ENCODE measurements at places on chromosomes 1 and 21. TPM values are rescaled to one million over a fixed set of nuclear protein-coding genes. Genes with fewer than 3 reads are reported as not detected.
A peak's percentile ranks its signal among the peaks of the same experiment; 100 is the strongest.

DHRS3 gene
- polyA plus RNA-seq = 74.3 TPM

TFF2 gene
- not detected for polyA plus RNA-seq

GJA8 gene
- polyA plus RNA-seq = not detected

RAP1GAP gene
- polyA plus RNA-seq = not detected

SUCO gene
- polyA plus RNA-seq = 8.2 TPM

LCE3D gene
- not detected for polyA plus RNA-seq

CGN gene
- not detected for polyA plus RNA-seq

CLDN19 gene
- polyA plus RNA-seq = not detected

NCAM2 gene
- polyA plus RNA-seq = not detected

GRCh38 chr1:156448134-156448967 lies 52.2 kb downstream of the MEF2D start:
- no peaks in the 10 kb centered on the region for H3K36me3 ChIP-seq
- no peak overlapping the region for H3K27ac ChIP-seq
- no peak overlapping the region for H3K4me3 ChIP-seq
- DNase-seq = no peak
- peaks cover 10% of the 10 kb centered on the region for H3K27me3 ChIP-seq

DNA sequence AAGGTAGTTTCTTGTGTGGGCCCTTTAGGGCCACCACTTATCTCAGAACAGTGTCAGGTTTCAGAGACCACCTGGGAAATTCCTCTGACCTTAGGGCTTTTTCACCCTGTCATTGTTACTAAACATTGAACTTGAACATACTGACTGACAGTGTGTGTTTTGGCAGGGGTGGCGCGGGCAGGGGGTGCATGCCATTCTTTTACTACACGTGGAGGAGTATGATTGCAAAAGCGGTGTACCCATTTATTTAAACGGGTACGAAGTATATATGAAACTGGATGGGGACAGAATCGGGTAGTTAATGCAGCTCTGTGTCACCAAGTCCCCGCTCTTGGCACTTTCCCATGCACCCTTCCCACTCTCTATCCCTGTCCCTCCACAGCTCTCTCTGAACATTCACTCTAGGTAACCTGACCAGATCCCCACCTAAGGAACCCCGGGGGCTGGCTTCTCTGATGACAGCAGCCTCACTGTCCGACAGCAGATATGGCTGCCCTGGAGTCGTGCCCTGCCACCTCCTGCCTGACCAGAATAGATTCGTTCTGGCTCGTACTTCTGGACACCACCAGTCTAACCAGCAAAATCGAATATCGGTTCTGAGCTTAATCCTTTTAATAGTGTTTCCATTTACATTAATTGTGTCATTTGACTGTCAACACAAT lies 51.3 kb downstream of the NFASC start:
- H3K36me3 ChIP-seq = no peaks in the 10 kb centered on the region
- H3K27ac ChIP-seq = no peak overlapping the region
- peaks cover 9% of the 10 kb centered on the region for H3K27me3 ChIP-seq
- no peak overlapping the region for H3K4me3 ChIP-seq

DNA sequence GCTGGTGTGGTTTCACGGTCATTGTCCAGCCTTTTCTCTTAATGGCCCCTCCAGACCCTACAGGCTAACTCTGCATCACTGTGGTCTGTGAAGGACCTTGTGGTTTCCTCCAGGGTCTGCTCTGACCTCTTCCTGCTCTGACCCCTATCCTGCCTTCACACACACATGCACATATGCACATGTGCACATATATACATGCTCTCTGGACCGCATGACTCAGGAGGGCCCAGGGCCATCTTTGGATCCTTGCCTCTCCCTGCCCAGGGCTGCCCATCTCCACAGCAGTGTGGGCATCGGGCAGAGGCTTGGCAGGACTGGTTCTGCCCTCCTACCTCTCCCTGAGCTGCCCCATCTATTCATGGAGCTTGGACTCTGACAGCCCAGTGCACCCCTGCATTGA lies 510.9 kb downstream of the PTPRU start:
- no peak overlapping the region for H3K4me3 ChIP-seq
- H3K4me1 ChIP-seq = no peaks in the 10 kb centered on the region
- no peak for DNase-seq
- H3K27ac ChIP-seq = no peak overlapping the region
- H3K27me3 ChIP-seq = peaks cover 4% of the 10 kb centered on the region

DNA sequence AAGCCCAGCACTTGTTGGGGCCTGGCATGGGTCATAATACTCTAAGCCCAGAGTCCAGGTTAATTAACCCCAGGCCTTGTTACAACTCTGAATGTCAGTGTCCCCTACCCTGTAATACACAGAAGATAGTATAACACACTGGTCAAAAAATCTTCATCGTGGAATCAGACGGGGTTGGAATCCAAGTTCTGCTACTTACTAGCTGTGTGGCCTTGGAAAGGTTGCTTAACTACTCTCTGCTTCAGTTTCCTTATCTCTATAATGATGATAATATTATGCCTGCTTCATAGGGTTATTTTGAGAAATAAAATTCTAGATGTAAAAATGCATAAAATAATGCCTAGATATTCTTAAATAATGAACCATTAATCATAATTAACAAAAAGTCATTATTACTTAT lies 77.8 kb upstream of the CTTNBP2NL start:
- H3K27ac ChIP-seq = no peak overlapping the region
- no peak for DNase-seq
- no peaks in the 10 kb centered on the region for H3K4me1 ChIP-seq
- no peaks in the 10 kb centered on the region for H3K36me3 ChIP-seq

DNA sequence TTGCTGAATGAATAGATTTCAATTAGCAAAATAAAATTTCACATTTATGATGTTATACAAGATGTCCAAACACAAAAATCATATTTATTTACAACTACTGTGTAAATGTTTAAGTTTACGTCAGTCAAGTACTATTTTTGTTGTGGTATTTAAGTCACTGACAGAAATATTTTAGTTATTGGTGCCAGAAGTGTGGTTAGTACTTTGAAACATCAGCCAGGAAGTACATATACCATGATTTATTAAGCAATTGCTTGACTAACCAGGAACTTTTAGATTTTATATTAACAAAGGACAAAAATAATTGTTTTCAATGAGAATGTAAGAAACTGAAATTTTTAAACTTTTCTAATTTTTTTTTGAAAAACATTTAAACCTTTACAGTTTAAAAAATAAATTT lies 2.4 kb upstream of the FCRL4 start:
- DNase-seq = no peak
- no peaks in the 10 kb centered on the region for H3K36me3 ChIP-seq
- H3K27me3 ChIP-seq = no peaks in the 10 kb centered on the region
- no peak overlapping the region for H3K27ac ChIP-seq

GRCh38 chr1:204262506-204263253 lies 48.9 kb upstream of the GOLT1A start:
- H3K27me3 ChIP-seq = peaks cover 8% of the 10 kb centered on the region
- no peak overlapping the region for H3K4me3 ChIP-seq
- no peaks in the 10 kb centered on the region for H3K36me3 ChIP-seq
- H3K4me1 ChIP-seq = no peaks in the 10 kb centered on the region

- DNase-seq = no peak
- peaks cover 4% of the 10 kb centered on the region for H3K36me3 ChIP-seq
- peaks cover 22% of the 10 kb centered on the region for H3K4me1 ChIP-seq
- H3K27ac ChIP-seq = peak overlapping the region; percentile 13
Measured at GRCh38 chr1:97942161-97943123, 21.6 kb upstream of the DPYD start.

- no peak overlapping the region for H3K27ac ChIP-seq
- no peak overlapping the region for H3K4me3 ChIP-seq
- H3K36me3 ChIP-seq = peaks cover 4% of the 10 kb centered on the region
- no peak for DNase-seq
- H3K27me3 ChIP-seq = peaks cover 35% of the 10 kb centered on the region
Measured at GRCh38 chr1:90840352-90840751, 123.2 kb upstream of the BARHL2 start.
